ENCODE measurements at places on chromosomes 3 and 15.

- no peak for DNase-seq
These were observed 44.6 kb downstream of the TFDP2 start for GRCh38 chr3:142104763-142105162.

DNA sequence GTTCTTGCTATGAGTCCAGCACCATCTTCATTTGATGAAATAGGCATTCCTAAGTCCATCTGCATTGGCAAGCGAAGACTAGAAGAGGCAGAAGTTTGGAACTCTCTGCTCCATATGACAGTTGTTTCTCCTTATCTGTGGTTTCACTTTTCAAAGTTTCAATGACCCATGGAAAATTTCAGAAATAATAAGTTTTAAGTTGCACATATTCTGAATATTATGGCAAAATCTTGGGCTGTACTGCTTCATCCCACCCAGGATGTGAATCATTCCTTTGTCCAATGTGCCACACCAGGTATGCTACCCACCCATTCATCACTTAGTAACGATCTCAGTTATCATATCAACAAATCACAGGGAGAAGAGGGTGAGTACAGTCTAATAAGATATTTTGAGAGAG lies 647.9 kb downstream of the GRM7 start:
- DNase-seq: no peak

DNA sequence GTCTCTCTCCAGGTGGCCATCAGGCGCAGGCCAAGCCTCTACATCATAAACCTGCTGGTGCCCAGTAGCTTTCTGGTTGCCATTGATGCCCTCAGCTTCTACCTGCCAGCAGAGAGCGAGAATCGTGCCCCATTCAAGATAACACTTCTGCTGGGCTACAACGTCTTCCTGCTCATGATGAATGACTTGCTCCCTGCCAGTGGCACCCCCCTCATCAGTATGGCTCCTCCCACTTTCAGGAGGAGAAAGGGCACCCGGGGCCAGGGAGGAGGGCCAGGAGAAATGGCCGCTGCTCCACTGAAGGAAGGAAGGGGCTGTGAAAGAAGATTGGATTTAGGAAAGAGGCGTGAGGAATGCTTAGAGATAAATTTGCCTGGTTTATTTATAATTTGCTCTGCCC lies 6.6 kb downstream of the HTR3C start:
- DNase-seq: no peak

GRCh38 chr3:143961342-143961741 lies 10.3 kb upstream of the DIPK2A start:
- DNase-seq: no peak

DNA sequence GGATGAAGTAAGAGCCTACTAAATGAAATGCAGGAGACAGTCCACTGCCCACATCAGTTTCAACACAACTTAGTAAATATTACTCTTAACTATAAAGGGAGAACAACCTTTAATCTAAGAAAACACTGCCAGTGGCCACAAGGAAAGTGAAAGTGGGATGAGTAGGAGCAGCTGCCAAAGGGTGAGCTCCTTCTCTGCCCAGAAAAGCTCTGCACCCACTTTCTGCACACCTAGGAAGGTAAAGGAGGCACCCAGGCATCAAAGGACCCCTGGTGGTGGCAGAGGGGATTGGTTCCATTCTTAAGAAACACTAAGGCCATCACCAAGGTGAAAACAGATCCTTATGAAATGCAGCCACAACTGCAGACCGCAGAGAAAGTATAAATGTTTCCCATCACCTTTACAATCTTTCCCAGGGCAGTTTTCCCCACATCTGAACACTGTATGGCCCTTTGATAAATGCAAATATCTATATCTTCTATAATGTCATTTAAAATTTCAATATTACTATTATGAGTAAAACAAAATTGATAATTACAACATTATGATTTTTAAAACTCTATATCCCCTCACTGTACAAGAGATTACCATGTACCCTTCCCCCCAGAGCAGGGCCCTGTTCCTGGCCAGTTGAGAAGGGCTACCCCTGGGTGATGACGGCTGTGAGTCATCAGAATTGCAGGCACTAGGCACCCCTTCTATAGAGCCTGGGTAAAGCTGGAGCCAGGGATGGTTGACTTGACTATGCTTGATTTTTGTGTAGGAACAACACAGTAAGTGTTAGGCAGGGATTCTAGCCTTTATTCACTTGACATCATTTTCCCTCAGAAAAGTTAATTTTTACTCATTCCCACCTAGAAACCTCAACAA lies 92.0 kb downstream of the SNRK start:
- DNase-seq: peak; percentile 40

DNA sequence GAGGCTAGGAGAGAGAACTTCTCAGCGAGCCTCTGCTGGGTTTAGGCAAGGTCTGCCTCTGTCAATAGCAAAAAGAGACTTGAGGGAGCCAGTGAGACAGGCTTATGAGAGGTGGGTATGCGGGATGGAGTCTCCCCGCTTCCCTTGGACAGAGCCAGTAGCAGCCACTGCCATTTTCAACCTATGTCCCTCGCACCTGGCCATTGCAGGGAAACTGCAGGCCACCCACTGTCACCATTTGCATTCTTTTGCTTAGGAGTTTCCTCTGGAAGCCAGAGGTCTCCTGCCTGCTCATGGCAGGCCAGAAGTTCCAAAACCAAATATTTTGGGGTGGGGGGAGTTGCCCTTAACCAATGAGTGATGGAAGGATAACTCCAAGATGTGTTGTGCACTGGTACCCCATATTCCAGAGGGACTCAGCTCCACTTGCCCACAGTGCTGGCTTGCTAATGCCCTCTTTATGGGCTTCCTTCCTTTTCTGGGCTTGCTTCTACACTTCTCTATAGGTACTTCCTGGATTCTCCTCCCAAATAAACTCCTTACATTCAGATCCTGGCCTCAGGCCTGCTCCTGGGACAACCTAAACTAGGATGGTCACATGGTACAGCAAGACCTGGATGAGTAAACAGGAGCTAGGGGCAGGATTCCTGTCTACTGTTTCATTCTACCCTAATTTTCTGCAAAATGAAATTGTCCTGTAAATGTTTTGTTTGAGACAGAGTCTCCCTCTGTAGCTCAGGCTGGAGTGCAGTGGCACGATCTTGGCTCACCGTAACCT lies 108.9 kb upstream of the PROK2 start:
- no peak for DNase-seq

- DNase-seq: no peak
These were observed 210.9 kb upstream of the TOPAZ1 start for GRCh38 chr3:44030687-44031305.

- no peak for DNase-seq
These were observed 114.1 kb upstream of the LMCD1 start for GRCh38 chr3:8387571-8387970.

DNA sequence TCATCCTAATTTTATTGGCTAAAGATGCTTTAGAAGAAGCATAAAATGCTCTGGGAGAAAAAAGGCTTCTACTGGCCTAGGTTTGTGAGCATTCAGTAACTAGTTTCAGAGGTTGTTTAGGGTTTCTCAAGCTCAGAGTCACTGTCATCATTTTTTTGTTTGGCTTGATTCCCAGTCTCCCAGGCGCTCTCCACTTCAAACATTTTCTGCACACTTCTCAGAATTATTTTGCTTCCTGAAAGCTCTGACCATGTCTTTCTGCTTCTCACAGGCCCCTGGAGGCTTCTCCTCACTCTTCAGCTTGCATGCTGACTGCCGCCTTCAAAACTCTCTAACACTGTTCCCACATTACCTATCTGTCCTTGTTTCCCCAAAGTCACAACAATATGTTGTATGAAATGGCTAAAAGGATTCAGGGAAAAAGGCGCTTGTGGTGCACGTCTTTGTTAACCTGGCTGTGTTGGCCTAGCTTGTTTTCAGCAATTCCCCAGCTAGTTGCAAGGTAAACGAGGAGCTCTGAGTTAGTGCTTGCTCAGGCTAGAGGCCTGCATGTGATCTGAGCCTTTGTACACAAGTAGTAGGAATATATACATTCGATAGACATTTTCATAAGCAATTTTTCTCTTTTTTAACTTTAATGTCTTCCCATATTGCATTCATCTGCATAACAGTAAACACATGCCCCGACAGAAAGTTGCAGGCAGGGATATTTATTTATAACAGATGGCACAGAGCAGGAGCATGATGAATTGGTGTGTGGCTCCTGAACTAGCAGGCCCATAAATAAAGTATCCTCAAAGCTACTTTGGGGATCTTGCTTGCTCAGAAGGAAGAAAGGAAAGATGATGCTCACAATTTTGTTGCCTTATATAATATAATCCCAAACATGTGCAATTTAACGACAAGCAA lies 129.2 kb upstream of the DPH6 start:
- DNase-seq: no peak

DNA sequence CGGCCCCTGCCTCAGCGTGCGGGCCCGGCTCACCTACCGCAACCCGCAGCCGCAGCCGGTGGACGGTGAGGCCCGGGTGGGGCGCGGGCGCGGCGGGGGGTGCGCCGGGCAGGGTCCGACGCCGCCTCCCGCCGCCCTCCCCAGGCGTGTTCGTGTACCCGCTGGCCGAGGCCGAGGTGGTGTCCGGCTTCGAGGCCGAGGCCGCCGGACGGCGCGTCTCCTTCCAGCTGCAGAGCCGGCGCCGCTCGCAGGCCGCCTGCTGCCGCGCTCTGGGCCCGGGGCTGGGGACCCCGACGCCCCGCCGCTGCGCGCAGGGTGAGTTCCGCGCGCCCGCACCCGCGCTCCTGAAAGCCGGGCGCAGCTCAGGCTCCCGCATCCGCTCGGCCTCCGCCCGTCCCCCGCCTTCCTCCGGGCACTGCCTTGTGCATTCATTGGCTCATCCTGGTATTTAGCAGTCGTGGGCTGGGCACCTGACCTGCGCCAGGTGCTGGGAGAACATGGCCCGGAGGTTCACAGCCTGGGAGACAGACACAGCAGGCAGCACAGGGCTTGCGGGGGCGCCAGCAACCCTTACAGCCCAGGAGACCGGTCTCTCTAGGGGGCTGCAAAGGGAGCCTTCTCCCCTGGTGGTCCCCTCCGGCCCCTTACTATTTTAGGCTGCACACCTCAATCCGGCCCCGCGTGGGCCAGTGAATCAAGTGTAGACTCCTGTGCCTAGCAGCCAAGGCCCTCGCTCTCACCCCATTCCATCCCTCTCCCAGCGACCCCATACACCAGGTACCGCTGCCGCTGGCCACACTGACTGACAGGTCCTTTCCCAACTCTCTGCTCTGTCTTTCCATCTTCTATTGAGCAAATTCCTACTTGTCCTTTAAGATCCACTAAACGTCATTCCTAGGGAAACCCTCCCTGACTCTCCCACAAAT lies 1.5 kb downstream of the VWA5B2 start:
- DNase-seq: no peak

GRCh38 chr3:121126033-121126706 lies 218.2 kb downstream of the STXBP5L start:
- DNase-seq: no peak

DNA sequence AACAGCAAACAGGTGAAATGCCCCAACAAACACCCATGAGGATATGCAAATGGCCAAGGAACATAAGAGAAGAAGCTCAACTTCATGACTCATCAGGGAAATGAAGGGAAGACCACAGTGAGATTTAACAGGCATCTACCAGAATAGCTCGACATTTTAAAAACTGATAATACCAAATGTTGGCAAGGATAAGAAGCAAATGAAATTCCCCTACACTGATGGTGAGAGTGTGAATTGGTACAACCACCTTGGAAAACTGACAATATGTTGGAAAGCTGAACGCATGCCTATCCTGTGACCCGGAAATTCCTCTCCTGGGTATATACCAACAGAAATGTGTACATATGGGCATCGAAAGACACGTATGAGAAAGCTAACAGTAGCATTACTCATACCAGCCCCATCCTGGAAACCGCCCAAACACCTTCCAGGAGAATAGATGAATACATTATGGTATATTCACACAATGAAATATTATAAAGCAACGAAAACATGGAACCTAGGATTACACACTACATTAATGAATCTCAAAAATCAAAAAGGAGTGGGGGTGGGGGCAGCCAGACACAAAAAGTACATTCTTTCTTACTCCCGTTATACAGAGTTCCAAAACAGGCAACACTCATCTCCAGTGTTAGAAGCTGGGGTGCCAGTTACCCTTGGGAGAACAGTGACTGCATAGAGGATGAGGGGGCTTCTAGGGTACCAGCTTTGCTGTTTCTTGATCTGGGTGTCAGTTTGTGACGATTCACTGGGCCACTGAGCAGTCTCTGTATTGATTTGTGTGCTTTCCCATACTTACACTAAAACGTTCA lies 16.9 kb downstream of the RFTN1 start:
- DNase-seq: no peak

DNA sequence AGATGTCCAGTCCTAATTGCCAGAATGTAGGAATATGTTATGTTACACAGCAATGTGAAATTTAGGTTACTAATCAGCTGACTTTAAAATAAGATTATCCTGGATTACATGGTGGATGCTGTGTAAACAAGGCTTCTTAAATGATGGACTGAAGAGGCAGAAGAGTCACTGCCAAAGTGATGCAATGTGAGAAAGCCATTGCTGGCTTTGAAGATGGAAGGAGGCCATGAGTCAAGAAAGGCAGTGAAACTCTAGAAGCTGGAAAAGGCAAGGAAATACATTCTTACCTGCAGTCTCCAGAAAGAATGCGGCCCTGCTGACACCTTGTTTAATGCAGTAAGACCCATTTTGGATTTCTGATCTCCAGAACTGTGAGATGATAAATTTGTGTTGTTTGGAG lies 179.1 kb upstream of the ZPLD1 start:
- DNase-seq: no peak

DNA sequence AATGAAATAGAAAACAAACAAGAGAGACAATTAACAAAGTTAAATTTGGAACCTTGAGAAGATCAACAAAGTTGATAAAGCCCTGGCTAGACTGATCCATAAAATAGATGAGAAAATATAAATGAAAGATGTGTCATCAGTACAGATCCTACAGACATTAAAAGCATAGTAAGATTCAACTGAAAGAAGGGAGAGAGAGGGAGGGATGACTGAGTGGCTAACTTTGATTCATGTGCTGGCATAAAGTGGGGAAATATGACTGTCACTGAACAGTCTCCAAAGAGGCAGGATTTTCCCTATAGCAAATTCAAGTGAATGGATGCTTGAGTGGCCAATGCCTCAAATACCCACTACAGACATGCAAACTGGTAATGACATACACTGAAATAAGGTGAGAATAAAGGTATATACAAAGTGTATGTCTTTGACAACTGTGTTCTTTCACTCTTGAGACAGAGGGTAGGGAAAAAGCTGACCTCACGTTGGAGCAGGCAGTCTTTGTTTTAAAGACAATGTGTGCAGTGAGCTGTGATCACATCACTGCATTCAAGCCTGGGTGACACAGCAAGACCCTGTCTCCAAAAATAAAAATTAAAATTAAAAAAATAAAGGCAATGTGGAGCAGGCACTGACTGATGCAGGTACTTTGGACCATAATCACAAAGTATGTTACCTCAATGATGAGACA lies 35.9 kb upstream of the CHD2 start:
- no peak for DNase-seq

- no peak for DNase-seq
These were observed 16.4 kb upstream of the CFAP100 start for GRCh38 chr3:126378341-126378751.

GRCh38 chr15:37037071-37037655 lies 63.2 kb downstream of the MEIS2 start:
- no peak for DNase-seq

GRCh38 chr3:172367205-172368105 lies 80.8 kb downstream of the GHSR start:
- no peak for DNase-seq

Data from T-helper 2 cell treated with Interferon-gamma antibody and Interleukin-4, amounts not matched to agents 5 μg/mL and 100 μg/mL, for 36 hours (primary cell).